Activated CD4-positive, alpha-beta T cell treated with anti-CD3 and anti-CD28 coated beads, Interleukin-2, amount 50 U/mL, for 4 hours (primary cell): ENCODE measurements at places on chromosomes 3 and 15.

DNA sequence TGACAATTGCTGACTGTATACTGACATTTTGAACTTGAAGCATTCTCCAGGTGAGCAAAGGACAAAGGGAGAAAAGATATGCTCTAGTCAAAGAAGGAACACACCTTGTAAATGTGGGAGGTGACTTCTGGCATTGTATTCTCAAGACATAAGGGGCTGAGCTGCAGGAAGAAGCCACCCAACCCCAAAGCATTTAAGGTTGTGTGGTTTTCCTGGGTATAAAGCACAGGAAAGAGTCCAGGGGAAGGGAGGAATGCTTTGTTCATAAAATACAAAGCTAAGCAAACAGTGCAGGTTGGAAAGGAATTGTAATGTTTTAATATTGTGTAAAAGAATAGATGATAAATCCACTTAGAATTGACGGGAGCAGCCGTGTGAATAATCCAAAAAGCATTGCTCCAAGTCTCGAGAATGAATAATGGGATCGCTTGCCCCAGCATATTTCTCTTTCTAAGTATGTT, 102.4 kb upstream of the LRIG1 start:
- no peak for DNase-seq

GRCh38 chr15:39579487-39580116, 1.3 kb upstream of the THBS1 start:
- no peak for DNase-seq

DNA sequence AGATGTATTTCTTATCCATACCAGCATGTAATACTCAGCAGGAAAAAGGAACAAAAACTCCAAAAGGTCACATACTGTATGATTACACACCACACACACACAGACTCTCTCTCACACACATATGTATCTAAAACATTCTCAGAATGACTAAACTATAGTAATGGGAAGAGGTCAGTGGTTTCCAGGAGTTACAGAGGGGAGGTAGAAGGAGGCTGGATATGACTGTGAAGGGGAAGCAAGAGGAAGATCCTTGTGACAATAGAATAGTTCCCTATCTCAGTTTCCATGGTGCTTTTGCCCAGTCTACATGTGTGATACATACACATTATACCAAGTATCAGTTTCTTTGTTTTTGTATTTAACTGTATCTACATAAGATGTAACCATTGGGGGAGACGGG, 190.1 kb downstream of the IL5RA start:
- DNase-seq: no peak

- no peak for DNase-seq
These were observed 38.4 kb downstream of the UBP1 start for GRCh38 chr3:33401781-33402180.

DNA sequence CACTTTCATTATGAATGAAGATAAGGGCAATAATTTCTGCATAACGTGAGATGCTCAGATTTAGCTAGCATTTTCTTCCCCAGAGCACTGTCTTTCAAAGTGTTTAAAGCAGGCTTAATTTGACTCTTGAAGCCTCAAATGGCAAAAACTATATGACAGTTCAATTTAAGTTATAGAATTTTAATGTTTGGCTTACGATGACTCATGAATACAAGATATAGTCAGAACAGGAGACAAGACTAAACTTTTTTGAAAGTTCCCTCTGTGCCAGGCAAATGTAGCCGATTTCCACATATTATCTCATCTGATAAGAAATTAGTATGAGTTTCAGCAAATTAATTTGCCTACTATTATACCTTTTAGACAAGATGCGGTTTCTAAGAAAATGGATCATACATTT, 19.6 kb downstream of the ABI3BP start:
- DNase-seq: no peak

- DNase-seq: no peak
These were observed 138.1 kb upstream of the PDZRN3 start for GRCh38 chr3:73762855-73763254.

DNA sequence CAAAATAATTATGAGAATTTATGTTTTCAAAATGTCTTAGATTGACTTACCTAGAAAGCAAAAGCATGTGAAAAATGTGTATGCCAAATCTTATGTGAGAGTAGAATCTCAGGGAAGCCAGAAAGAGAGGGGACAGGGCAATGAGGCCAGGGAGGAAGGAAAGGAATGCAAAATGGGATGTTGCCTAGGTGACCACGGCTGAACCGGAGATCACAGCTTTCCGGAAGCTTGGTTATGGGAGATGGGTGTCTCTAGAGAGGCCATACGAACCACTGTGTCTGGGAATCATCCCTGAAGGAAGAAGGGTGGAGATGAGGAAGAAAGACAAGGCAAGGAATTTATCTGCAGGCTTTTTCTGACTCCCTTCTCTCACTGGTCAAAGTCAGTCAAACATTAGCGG, 76.0 kb downstream of the SUCLG2 start:
- DNase-seq: no peak

GRCh38 chr15:41546851-41547786, 3.1 kb upstream of the RPAP1 start:
- no peak for DNase-seq

- DNase-seq: no peak
These were observed 644 bp upstream of the NGLY1 start for GRCh38 chr3:25783661-25784512.

- no peak for DNase-seq
These were observed 8.8 kb downstream of the CCDC71 start for GRCh38 chr3:49157289-49157688.

- peak; percentile 9 for DNase-seq
These were observed 18.9 kb upstream of the FEM1B start for GRCh38 chr15:68258692-68259091.
